ENCODE measurements at places on chromosomes 5 and 9. TPM values are rescaled to one million over a fixed set of nuclear protein-coding genes. Genes with fewer than 3 reads are reported as not detected.

ANGPTL2 gene
- 5.3 TPM for total RNA-seq

GABBR2 gene
- total RNA-seq = 0.49 TPM

DNA sequence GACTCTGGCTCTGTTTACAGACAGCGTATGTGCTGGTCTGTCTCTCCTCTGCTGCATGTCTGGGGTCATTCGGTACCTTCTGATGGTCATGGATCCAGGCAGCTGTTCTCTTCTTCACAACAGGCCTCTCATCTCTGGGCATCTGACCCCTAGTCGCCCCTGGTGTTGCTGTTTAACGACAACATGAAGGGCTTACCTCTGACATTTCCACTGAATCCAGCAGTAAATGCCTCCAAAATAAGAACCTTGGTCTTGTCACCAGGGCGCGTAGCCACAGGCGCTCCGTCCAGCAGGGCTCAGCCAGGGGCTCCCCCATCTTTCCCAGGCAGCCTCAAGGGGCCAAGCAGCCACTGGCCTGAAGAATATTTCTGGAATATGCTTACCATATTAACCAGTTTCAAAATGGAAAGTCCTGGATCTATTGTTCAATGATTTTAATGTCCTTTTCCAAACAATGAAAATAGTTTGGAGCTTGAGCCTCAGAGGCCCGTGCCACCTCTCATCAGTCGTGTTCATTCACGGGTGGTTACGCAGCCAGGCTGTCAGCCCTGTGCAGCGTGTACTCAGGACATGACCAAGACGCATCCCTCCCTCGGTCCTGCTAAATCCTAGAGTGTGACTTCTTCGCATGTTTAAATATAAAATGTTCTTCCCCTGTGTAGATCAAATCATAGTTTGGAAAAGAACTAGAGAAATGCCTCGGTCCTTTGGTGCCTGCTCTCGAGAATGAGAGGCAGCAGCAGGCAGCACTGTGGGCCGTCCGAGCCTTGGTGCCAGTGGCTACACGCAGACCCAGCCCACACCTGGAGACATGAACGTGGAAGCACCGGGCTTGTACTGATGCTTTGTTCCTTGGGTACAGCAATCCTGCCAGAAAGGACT, 30.1 kb upstream of the LRRC14B start:
- H3K4me3 ChIP-seq = no peak overlapping the region
- no peaks in the 10 kb centered on the region for H3K27me3 ChIP-seq
- DNase-seq = no peak

DNA sequence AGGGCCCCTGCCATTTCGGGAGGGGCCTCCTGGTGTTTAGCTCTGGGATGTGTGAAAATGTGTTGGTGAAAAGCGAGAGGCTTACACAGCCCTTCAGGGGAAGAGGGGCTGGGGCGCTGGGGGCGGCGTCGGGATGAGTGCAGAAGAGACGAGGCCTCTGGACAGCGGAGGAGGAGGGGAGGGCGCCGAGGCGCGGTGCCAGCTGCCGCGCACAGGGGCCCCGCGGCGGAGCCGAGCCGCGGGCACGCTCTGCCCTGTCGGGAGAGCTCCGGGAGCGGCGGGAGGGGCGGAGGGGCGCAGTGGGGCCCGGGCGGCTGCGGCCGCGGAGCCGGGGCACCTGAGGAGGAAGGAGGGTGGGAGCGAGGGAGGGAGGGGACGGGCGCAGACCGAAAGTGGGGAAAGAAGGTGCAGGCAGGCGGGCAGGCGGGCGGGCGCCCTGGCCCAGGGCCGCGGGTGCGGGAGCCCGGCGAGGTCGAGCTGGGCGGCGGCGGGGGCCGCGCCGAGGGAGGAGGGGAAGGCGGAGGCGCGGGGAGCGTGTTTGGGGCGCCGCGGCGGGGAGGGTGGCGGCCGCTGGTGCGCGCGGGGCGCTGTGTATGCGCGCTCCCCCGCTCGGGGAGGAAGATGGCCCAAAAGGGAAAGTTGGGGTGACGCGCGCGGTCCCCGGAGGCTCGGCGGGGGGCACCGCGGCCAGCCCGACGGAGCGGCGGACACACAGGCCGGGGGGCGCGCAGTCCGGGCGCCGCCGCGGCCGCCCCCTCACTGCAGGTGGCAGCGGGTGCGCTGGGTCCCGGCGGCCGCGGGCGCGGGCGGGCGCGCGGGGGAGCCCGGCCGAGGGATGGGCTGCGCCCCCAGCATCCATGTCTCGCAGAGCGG, at the start of gene PDE8B:
Gene PDE8B, plus strand, starts transcription at position 590 of the 873 bp plus-strand sequence. Its CDS starts 246 bp downstream, at position 836.
- H3K36me3 ChIP-seq = no peaks in the 10 kb centered on the region
- DNase-seq = no peak
- H3K4me3 ChIP-seq = peak within 1 kb of the TSS; percentile 74

DNA sequence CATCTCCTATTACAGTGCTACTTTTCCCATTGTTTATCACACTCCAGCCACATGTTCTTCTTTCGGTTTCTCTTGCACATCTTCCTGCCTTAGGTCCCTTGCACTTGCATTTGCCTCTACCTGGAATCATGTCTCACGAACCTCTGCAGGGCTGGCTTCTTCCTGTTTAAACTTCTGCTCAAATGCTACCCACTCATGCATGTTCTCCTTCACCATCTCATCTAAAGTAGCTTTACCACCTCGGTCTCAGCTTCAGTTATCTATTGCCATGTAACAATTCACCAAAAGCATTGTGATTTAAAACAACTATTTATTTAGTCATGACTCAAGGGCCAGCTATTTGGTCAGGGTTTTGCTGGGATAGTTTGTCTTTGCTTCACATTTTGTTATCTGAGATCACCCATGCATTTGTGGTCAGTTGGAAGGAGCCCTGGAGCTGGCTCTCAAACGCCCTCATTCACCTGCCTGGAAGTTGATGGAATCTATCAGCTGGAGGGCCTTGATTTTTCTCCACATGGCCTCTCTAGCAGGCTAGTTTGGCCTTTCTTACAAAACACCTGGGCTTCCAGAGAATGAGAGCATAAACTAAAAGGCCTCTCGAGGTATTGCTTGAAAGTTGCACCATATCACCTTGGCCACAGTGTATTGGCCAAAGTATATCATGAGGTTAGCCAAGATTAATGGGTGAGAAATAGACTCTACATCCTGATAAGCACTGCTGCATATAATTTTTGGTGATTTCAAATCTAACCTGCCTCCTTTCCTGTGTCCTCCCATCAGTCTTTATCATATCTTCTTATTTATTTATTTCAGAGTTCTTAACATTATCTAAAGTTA, 21.4 kb downstream of the SPINK1 start:
- no peak overlapping the region for H3K27ac ChIP-seq
- H3K4me3 ChIP-seq = no peak overlapping the region
- H3K4me1 ChIP-seq = no peaks in the 10 kb centered on the region
- DNase-seq = no peak
- H3K36me3 ChIP-seq = peaks cover 2% of the 10 kb centered on the region
- H3K27me3 ChIP-seq = no peaks in the 10 kb centered on the region

GRCh38 chr9:89986190-89986589, 381.4 kb downstream of the GADD45G start:
- no peak overlapping the region for H3K27ac ChIP-seq
- peaks cover 18% of the 10 kb centered on the region for H3K27me3 ChIP-seq
- H3K36me3 ChIP-seq = no peaks in the 10 kb centered on the region
- no peak for DNase-seq
- no peak overlapping the region for H3K4me3 ChIP-seq

- no peak overlapping the region for H3K27ac ChIP-seq
- H3K4me1 ChIP-seq = peaks cover 6% of the 10 kb centered on the region
- no peak for DNase-seq
- peaks cover 23% of the 10 kb centered on the region for H3K27me3 ChIP-seq
- no peak overlapping the region for H3K4me3 ChIP-seq
These were observed 316.8 kb downstream of the BRINP1 start for GRCh38 chr9:119052339-119053030.

DNA sequence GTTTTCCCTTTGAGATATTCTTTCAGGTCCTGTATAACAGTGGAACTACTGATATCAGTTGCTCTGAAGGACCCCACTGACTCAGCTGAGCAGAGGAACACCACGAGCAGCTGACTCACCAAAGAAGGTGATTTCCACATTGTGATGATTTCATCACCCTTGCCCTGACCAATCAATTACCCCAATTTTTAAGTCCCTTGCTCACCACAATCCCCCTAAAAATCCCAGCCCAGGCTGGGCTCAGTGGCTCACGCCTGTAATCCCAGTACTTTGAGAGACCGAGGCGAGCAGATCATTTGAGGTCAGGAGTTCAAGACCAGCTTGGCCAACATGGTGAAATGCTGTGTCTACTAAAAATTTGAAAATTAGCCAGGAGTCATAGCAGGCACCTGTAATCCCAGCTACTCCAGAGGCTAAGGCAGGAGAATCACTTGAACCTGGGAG, 125.3 kb upstream of the ABCA1 start:
- no peak overlapping the region for H3K27ac ChIP-seq
- no peak overlapping the region for H3K4me3 ChIP-seq
- H3K4me1 ChIP-seq = peaks cover 4% of the 10 kb centered on the region
- DNase-seq = no peak
- peaks cover 5% of the 10 kb centered on the region for H3K27me3 ChIP-seq

DNA sequence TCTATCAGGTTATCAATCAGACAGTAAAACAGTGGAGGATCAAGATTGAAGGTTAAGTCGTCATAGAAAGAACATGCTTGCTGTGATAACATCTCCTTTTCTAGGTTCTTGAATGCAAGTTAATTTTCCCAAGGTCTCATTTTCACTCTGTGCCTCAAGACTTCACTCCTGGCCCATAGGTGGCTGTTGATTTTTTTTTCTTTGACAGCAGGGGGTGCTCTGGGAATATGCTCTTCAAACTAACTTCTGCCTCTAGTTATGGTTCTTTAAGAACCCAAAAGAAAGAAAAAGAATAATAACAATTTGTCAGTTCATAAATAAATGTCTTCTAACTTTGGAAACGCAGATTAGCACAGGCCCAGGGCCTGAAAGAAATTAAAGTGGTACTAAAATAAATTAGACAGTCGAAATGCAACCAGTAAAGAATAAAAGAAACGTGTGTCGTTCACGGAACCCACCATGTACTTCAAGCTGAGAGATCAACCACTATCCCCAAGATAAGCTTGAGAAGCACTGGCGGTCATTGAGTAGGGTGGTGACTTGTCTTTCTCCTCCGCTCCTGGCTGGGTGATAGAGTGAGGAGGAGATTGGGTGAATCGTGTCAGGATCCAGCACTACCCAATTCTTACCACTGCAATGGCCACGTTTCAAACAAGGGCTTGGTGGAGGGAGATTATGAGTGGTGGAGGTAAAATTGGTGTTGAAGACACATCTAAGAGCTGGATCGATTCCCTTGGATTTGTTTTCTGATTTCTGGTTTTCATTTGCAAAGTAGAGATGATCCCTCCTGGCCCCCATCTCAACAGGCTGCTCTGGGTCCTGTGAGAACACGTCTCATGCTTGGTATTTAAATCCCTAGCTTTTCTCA, 93.4 kb upstream of the IRX4 start:
- no peak for DNase-seq
- H3K4me1 ChIP-seq = no peaks in the 10 kb centered on the region
- H3K4me3 ChIP-seq = no peak overlapping the region
- H3K36me3 ChIP-seq = no peaks in the 10 kb centered on the region
- peaks cover 44% of the 10 kb centered on the region for H3K27me3 ChIP-seq

GRCh38 chr5:102771435-102771834, 16.3 kb downstream of the PAM start:
- no peak for DNase-seq
- H3K27ac ChIP-seq = no peak overlapping the region
- no peaks in the 10 kb centered on the region for H3K27me3 ChIP-seq
- peaks cover 15% of the 10 kb centered on the region for H3K4me1 ChIP-seq
- H3K36me3 ChIP-seq = peaks cover 1% of the 10 kb centered on the region

DNA sequence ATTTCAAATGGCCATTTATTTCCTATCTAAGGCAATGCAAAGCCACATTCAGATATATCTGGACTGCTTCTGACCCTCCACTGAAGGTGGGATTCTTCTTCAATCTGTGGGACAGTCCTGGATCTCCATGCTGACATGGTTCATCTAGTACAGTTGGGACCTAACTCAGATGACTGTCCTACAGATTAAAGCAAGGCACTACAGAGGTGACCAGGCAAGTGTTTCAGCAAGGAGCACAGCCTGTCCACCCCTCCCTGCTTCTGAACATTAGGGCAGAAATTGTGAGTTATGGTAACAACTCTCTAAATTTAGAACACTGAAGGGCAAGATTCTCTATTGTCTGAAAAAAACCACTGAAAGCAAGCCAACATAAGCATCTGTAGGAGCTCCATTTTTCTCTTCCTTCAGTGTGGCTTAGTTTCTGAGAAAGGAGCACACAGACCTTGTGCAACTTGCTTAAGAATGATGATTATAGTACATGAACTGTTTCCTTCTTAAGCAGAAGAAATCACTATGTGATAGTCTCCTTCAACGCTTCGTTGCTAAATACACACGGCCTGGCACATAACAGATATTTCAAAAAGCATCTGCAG, 62.9 kb upstream of the BARX1 start:
- H3K36me3 ChIP-seq = no peaks in the 10 kb centered on the region
- no peak overlapping the region for H3K27ac ChIP-seq
- H3K27me3 ChIP-seq = no peaks in the 10 kb centered on the region
- no peak for DNase-seq

All from progenitor cell of endocrine pancreas (in vitro differentiated cells).